ENCODE measurements at places on chromosomes 3 and 15. TPM values are rescaled to one million over a fixed set of nuclear protein-coding genes. Genes with fewer than 3 reads are reported as not detected.

DNA sequence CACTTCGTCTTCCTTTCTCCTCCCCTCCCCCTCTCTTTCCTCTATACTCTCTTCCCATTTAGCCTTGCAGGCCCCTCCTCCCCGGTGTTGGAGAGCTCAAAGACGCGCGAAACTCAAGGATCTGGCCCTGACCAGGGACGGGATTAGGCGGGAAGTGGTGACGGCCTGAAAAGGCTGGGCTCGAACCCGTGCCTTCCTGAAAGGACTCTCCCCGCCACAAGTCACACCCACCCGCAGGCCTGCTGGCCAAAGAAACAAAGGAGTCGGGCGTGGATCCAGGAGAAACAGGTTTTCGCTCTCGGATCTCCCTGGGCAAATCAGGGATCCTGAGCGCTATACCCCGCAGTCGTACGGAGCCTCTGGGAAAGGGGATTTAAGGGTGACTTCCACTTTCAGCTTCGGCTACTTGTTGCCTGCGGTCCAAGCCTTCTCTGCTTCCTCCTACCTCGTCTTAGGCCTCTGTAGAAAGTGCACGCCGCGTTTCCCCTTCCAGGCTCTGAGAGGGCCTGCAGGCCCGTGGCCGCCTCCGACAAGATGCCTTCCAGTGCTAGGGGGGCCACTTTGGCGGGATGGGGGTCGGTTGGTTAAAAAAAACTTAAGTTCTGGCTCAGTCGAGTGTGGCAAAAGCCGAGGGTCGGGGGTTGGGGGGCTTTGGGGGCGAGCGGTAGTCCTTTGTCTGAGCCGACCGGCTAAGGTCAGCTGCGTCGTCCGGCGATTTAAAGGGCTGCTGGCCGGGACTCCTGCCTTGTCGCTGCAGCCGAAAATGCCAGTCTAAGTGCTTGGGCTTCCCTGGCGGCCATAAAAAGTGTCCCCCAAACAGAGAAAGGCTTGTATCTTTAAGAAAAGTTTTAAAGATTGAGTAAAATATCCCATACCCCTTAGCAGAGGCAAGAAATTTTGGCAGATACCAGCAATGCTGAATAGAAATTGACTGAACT, 8.2 kb downstream of the ZIC4 start:
- DNase-seq, result no peak
- no peak overlapping the region for H3K4me3 ChIP-seq
- H3K27ac ChIP-seq, result no peak overlapping the region
- no peaks in the 10 kb centered on the region for H3K4me1 ChIP-seq

DALRD3 gene
- 56.8 TPM for total RNA-seq

TYRO3 gene
- total RNA-seq, result 0.05 TPM

COL7A1 gene
- 3.3 TPM for total RNA-seq

DNA sequence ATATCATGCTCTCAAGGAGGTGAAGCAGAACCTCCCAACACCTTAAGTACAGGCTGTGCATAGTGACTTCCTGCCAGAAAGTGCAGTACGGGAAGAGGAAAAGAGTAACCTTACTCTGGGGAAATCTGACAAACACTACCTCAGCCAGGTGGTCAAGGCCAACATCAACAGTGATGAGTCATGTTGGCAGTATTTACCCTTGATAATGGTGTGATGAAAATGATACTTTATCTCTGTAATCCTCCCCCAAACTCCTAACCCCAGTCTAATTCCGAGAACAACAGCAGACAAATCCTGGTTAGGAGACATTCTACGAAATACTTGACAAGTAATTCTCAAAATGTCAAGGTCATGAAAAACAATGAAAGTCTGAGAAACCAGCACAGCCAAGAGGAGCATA, 26.5 kb downstream of the ANKDD1A start:
- H3K27ac ChIP-seq, result no peak overlapping the region
- no peaks in the 10 kb centered on the region for H3K27me3 ChIP-seq
- H3K36me3 ChIP-seq, result no peaks in the 10 kb centered on the region
- no peak overlapping the region for H3K4me3 ChIP-seq
- no peaks in the 10 kb centered on the region for H3K4me1 ChIP-seq
- DNase-seq, result no peak

PRR20G gene
- total RNA-seq, result not detected

- H3K36me3 ChIP-seq, result no peaks in the 10 kb centered on the region
- H3K4me3 ChIP-seq, result no peak overlapping the region
- H3K27me3 ChIP-seq, result peaks cover 7% of the 10 kb centered on the region
These were observed 59.0 kb downstream of the CYP19A1 start for GRCh38 chr15:51279391-51279790.

VWA5B2 gene
- total RNA-seq, result not detected

PLA1A gene
- 0.58 TPM for total RNA-seq

C3orf20 gene
- total RNA-seq, result 0.34 TPM

GOLGA8J gene
- total RNA-seq, result not detected

MKRN2OS gene
- total RNA-seq, result not detected

- H3K4me1 ChIP-seq, result no peaks in the 10 kb centered on the region
- no peak for DNase-seq
- H3K4me3 ChIP-seq, result no peak overlapping the region
- no peaks in the 10 kb centered on the region for H3K36me3 ChIP-seq
These were observed 294.1 kb downstream of the NTRK3 start for GRCh38 chr15:87962428-87962827.

DNA sequence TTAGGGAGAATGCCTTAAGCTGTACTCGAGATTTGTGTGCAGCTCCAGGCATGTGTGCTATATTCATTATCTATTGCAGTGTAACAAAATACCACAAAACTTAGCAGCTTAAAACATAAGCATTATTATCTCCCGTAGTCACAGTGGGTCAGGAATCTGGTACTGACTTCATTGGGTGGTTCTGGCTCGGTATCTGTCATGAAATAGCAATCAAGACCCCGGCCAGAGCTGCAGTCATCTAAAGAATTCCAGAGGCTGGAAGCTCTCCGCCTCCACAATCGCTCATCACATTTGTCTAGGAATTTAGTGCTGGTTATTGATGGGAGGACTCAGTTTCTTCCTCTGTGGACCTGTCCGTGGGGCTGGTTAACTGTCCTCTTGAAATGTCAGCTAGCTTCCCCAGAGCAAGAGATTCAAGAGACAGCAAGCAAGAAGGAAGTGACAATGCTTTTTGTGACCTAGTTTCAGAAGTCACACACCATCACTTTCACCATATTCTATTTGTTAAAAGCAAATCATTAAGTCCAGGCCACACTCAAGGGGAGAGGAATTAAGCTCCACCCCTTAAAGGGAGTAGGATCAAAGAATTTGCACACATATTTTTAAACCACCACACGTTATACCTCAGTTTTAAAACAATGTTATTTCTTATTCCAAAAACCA, 76.1 kb downstream of the TOP2B start:
- no peaks in the 10 kb centered on the region for H3K4me1 ChIP-seq
- no peak overlapping the region for H3K4me3 ChIP-seq
- DNase-seq, result no peak
- no peak overlapping the region for H3K27ac ChIP-seq
- H3K36me3 ChIP-seq, result no peaks in the 10 kb centered on the region

CHDH gene
- total RNA-seq, result 0.37 TPM

DNA sequence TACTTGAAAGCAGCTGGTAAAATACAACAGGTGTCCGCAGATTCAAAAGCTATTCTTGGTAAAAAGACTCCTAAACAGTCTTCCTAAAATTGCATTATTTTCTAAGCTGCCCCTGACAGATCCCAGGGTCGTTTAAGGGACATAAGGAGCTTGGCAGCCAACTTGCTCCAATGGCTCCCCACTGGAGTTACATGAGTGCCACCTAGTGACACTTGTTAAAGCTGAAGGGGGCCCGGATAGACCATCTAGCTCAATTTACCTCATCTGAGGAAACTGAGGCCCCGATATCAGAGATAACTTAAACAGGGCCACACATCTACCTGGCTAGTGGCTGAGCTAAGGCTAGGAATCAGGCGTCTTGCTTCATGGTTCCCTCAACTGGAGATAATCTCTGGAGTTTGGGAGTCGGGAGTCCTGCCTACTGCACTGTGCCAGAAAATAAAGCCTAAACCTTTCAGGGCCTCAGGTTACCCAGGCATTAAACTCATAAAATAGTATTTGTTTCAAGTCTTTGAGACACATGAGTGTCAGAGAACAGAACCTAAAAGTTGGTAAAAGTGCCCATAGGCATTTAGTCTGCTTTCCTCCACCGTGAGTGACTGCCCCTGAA, 6.5 kb upstream of the TBC1D23 start:
- no peak overlapping the region for H3K4me3 ChIP-seq
- no peaks in the 10 kb centered on the region for H3K36me3 ChIP-seq
- no peaks in the 10 kb centered on the region for H3K27me3 ChIP-seq
- H3K27ac ChIP-seq, result no peak overlapping the region

DNAJA4 gene
- 16.9 TPM for total RNA-seq

DNA sequence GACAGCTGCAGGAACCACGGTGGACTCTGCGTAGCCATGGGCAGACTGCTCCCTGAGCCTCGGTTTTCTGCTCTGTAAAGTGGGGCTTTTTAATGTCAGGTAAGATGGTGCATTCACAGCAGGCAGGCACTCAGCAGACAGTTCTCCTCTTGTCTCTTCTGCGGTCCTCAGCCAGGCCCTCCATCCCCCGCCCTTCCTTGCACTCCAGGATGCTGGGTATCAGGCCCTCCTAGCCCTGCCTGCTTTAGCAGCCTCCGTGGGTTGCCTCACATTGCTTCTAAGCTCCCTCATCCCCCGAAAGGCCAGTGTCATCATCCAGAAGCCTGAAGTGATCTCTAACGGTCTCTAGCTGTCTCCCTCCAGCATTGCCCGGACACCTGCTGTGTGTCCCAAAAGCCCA, 115.7 kb downstream of the WNT7A start:
- H3K27ac ChIP-seq, result no peak overlapping the region
- DNase-seq, result no peak
- no peaks in the 10 kb centered on the region for H3K36me3 ChIP-seq

GRCh38 chr3:100163787-100164186, 49.5 kb upstream of the FILIP1L start:
- no peak for DNase-seq
- peaks cover 12% of the 10 kb centered on the region for H3K36me3 ChIP-seq
- H3K27me3 ChIP-seq, result no peaks in the 10 kb centered on the region
- no peak overlapping the region for H3K4me3 ChIP-seq
- H3K4me1 ChIP-seq, result no peaks in the 10 kb centered on the region

DNA sequence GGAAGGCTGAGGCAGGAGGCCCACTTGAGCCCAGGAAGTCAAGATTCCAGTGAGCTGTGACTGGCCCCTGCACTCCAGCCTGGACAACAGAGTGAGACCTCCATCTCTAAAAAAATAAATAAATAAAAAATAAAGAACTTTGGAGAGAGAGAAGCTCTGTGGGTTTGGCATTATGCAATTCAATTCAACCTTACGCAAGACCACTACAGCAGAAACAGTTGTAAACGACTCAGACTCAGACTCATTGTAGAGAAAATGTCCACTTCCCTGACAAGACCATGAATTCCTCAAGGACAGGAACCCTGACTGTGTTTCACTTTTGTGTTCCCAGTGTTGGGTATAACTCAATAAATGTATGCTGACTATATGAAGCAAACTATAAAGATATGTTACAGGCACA, 90.3 kb upstream of the C3orf80 start:
- peaks cover 15% of the 10 kb centered on the region for H3K4me1 ChIP-seq
- H3K36me3 ChIP-seq, result no peaks in the 10 kb centered on the region
- H3K27me3 ChIP-seq, result no peaks in the 10 kb centered on the region
- no peak overlapping the region for H3K4me3 ChIP-seq
- H3K27ac ChIP-seq, result no peak overlapping the region

RPP25 gene
- 4.4 TPM for total RNA-seq

ELL3 gene
- 90.0 TPM for total RNA-seq

GOLGA6L4 gene
- total RNA-seq, result 3.9 TPM

GRCh38 chr3:119221779-119222320, 18.8 kb downstream of the B4GALT4 start:
- peaks cover 57% of the 10 kb centered on the region for H3K36me3 ChIP-seq
- no peak overlapping the region for H3K4me3 ChIP-seq
- no peaks in the 10 kb centered on the region for H3K27me3 ChIP-seq
- no peak overlapping the region for H3K27ac ChIP-seq
- no peaks in the 10 kb centered on the region for H3K4me1 ChIP-seq

DNA sequence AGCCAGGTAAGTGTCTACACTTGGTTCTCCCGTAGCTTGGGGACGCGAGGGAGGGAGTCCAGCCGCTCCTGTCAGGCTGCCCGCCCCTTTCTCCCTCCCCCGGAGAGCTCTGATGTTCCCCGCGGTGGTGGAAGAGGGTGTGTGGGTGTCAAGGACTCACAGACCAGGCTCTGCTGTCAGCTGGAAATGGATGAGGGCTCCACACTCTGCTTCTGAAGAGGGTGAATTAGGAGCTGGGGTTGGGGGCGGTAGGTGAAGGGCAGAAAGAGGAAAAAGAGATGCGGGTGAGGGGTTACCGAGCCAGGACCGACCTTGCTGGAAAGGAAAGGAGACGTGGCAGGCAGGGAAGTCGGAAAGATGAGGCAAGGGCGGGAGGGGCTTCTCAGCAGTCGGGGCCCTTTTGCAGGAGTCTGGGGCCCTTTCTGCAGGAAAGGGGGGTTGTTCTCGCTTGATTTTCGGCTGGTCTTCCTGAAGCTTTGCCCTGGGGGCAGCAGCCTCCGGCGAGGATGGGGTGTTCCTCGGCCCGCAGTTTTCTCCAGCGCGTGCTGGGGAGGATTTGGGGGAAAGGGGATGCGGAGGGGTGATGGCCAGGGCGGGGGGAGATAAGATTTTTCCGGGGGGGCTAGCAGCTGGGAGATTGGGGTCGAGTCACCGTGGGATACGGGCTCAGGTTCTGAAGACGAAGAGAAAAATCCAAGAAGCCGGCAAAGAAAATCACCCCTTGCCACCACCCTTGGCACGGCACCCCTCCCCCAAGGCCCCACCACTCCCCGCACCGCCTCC, 602 bp upstream of the BAHD1 start:
- no peak overlapping the region for H3K27ac ChIP-seq
- DNase-seq, result peak; percentile 54
- no peaks in the 10 kb centered on the region for H3K36me3 ChIP-seq
- H3K4me3 ChIP-seq, result peak overlapping the region; percentile 71

- no peak overlapping the region for H3K4me3 ChIP-seq
- H3K27ac ChIP-seq, result no peak overlapping the region
- no peaks in the 10 kb centered on the region for H3K36me3 ChIP-seq
These were observed 179.0 kb downstream of the SHQ1 start for GRCh38 chr3:72669224-72669623.

GRCh38 chr3:71962561-71963240, 177.8 kb upstream of the PROK2 start:
- H3K27ac ChIP-seq, result no peak overlapping the region
- H3K4me3 ChIP-seq, result no peak overlapping the region
- H3K36me3 ChIP-seq, result no peaks in the 10 kb centered on the region
- DNase-seq, result no peak
- H3K4me1 ChIP-seq, result no peaks in the 10 kb centered on the region
- no peaks in the 10 kb centered on the region for H3K27me3 ChIP-seq

DNA sequence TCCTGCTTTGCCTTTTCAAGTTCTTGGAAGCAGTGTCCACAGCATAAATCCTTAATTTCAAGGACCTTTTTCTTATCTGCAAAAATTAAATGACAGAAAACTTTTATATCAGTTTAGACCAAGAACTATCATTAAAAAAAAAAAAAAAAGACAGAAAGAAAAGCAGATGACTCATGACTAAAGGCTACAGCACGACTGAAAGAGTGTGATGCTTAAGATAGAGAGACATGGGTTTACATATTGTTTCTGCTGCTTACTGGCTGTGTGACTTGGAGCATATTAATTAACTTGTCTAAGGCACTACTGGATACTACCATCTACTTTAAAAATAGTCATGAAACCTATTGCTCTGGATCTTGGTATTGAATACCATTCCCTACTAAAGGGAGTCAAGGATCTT, 62.3 kb downstream of the CEP152 start:
- no peaks in the 10 kb centered on the region for H3K27me3 ChIP-seq
- no peak overlapping the region for H3K27ac ChIP-seq
- H3K4me3 ChIP-seq, result no peak overlapping the region
- no peak for DNase-seq

GOLGA6A gene
- total RNA-seq, result 1.0 TPM

HDAC11 gene
- total RNA-seq, result 6.1 TPM

- H3K27ac ChIP-seq, result peak overlapping the region; percentile 84
- H3K4me3 ChIP-seq, result no peak overlapping the region
- peaks cover 90% of the 10 kb centered on the region for H3K4me1 ChIP-seq
- H3K27me3 ChIP-seq, result no peaks in the 10 kb centered on the region
- no peaks in the 10 kb centered on the region for H3K36me3 ChIP-seq
These were observed 6.2 kb downstream of the TSPAN3 start for GRCh38 chr15:77064539-77065308.
